ENCODE measurements at places on chromosomes 16 and 17.

DNA sequence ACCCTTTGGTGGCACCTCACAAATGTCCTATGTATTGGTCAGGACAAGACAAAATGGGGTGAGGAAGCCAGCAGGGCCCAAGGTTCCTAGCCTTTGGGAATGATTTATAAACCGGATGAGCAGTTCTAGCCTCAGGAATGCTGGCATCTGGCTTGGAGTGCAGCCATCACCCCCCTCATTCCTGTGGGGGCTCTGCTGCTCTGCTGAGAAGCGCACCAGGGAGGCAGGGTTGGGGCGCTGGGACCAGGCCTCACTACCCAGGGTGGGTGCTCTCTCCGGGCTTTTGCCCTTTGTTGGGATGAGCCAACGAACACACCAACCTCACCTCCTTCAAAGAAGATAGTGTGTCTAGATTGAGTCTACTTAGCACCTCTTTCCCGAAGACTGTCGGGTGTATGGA, 39.2 kb downstream of the TMEM11 start:
- no peak for DNase-seq

DNA sequence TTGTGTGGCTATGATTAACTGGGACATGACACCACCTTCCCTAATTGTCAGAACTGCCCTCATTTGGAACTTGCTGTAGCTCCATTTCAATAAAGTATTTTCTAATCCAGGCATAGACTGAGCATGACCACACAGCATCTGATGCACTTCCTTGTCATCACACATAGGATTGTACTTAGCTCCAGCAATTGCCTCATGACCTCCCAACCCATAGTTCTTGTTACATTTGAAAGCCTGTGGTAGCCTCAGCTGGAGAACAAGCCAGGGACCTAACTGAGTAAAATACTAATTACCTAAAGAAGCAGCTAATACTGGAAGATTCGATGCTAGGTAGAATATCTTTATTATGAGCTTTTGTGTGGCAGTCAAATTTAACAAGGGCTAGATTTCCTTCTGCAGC, 187.3 kb upstream of the KIF2B start:
- DNase-seq: no peak

GRCh38 chr16:20781697-20782096, 17.9 kb downstream of the ACSM3 start:
- DNase-seq: no peak

- peak; percentile 59 for DNase-seq
Measured at GRCh38 chr17:33674685-33675084, 381.6 kb upstream of the ASIC2 start.

- no peak for DNase-seq
Measured at GRCh38 chr16:81431554-81432353, 12.9 kb upstream of the CMIP start.

Measured in liver (tissue), 10 donors.